CD4-positive, alpha-beta T cell treated with Interleukin-15 for 4 hours (primary cell): ENCODE measurements at places on chromosomes 6 and 20.

- peak; percentile 59 for DNase-seq
These were observed 25.1 kb upstream of the KIAA0408 start for GRCh38 chr6:127484212-127484863.

DNA sequence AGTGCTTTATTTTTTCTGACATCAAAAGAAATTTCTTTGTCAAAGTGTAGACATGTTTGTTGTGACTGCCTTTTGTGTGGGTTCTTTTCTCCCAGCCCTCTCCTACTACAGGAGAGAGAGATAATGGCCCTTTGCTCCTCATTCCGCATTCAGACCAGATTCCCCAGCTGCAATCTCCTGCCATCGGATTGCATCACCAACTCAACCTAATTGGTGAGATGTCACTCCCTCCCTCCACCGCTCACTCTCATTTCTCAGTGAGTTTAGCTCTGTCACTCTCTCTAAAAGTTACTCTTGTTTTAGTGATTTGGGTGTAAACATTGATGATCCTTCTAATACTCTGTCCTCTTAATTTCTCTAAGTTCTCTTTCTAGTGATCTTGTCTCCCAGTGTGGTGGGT is 22.7 kb downstream of the UTRN start:
- no peak for DNase-seq

DNA sequence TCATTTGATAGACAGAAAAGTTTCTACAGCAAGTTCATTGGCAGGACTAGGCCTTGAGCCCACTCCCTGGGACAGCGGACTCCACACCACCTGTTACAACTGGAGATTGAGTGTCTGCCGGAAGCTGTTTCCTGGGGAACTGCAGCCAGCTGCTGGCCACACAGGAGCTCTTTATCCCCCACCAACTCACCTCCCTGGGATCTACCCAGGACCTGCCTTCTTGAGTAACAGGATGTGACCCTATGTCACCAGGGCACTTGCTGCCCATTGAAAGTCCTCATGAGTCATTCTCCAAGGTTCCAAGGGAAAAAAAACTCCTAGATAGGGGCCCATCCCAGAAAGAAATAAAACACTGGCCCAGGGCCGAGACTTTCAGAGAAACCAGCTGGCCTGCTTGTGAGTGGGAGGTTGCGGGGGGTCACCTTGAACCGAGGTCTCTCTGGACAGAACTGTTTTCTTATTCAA is 37.4 kb upstream of the SLC9A8 start:
- DNase-seq = no peak

DNA sequence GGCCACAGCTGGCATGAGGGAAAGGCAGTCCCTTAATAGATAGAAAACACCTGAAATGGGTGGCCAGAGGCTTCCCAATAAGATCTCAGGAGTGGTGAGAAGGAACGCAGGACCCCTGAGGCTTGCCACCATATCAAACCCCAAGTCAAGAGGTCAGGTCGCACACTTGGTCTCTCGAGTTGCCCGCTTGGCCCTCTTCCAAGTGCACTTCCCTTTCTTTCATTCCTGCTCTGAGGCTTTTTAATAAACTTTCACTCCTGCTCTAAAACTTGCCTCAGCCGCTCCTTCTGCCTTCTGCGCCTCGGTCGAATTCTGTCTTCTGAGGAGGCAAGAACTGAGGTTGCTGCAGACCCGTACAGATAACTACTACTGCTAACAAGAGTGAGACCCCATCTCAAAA is 64.2 kb downstream of the SLC2A10 start:
- DNase-seq = no peak

DNA sequence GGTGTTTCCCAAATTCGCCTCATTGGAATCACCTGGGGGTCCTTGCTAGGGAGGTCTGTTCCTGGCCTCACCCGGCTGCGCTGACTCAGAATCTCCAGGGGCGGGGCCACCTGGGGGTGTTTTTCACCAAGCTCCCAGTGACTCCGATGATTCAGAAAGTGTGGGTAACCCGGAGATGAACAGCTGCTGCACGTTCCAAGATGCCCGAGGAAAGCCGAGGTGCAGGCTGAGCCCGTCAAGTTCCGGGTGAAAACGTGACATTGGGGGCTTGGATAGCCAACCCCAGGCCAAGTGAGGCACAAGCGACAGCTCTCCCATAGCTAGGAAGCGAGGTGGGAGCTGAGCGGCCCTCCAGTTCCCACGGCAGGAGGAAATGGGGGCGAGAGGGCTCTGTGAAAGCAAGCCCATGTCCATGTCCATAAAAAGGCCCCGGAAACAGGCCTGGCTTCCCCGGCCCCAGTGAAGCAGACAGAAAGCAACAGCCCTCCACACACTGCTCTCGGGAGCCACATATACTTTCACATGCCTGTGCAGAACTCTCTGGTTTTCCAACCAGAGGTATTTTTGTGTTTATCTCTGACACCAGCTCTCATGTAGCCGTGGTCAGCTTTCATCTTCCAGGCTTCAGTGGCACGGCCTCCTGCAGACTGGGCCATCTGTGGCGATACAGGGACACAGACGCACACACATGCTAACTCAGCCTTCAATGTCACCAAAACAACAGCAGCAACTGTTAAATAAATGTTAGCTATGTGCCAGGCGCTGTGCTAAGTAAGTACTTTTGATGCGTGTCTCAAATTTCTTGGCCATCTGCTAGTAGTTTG is 90.7 kb upstream of the CCDC28A start:
- DNase-seq = no peak

DNA sequence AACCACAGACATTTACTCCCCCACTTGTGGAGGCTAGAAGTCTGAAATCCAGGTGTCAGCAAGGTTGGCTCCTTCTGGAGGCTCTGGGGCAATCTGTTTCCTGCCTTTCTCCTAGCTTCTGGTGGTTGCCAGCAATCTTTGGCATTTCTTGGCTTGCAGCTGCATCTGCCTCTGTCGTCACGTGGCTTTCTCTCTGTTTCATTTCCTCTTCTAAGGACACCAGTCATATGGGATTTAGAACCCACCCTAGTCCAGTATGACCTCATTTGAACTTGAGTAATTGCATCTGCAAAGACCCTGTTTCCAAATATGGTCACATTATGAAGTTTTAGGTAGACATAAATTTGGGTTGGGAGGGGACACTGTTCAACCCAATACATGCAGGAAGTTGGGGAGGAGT is 56.2 kb upstream of the EPB41L1 start:
- DNase-seq = no peak

- DNase-seq = no peak
These were observed 532.8 kb downstream of the RFPL4B start for GRCh38 chr6:112879920-112880413.

DNA sequence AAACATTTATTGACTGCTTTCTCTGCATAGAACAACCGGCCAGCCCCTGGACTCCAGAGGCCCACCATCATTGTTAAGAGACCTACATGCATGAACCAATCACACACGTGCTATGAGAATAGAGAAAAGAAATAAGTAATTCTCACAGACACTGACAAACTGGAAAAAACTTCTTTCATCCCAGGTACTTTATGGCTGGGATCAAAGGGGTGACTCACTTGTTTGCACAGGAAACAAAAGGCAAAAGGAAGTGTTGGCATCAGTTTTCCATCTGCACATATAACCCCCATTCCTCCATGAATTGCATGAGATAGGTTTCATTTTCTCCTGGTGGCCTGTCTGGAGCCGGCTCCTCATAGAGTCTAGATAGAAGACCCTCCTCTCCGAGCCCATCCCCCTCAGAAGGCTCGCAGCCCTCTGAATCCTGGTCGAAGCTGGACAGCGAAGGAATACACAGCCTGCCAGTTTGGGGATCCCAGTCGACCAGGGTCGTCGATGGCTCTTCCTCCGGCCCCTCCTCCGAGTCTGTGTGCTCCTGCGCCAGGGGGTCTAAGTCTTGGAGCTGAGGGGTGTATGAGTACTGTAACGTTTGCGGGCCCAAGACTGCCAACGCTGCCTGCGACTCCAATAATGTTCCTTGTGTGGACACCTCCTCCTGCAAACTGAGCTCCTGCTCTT is 43.3 kb downstream of the IL20RA start:
- DNase-seq = no peak

DNA sequence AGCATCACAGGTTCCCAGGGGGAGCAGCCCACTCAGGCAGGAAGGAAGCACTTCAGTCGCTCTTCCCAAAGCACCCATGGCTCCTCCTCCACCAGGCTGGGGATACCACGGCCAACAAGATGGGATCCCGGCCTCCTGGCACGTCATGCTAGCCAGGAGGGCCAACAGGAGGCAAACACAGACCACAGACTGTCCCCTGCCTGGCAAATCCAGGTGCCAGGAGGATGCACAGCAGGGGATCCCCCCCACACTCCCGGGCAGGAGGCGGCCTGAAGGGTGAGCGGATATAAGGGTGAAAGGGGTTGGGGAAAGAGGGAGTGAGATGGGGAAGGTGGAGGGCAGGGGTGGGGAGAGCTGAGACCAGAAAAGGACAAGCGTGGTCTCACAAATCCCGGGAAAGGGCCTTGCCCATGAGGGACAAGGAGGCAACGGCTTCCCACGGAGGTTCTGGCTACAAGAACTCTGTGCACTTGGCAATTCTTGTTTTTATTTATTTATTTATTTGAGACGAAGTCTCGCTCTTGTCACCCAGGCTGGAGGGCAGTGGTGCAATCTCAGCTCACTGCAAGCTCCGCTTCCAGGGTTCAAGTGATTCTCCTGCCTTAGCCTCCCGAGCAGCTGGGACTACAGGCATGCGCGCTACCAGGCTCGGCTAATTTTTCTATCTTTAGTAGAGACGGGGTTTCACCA is 7.2 kb downstream of the PXDC1 start:
- no peak for DNase-seq

- no peak for DNase-seq
These were observed 124.5 kb downstream of the THEMIS start for GRCh38 chr6:127776320-127776719.

GRCh38 chr6:5749651-5750215 is 257.0 kb downstream of the NRN1 start:
- no peak for DNase-seq

DNA sequence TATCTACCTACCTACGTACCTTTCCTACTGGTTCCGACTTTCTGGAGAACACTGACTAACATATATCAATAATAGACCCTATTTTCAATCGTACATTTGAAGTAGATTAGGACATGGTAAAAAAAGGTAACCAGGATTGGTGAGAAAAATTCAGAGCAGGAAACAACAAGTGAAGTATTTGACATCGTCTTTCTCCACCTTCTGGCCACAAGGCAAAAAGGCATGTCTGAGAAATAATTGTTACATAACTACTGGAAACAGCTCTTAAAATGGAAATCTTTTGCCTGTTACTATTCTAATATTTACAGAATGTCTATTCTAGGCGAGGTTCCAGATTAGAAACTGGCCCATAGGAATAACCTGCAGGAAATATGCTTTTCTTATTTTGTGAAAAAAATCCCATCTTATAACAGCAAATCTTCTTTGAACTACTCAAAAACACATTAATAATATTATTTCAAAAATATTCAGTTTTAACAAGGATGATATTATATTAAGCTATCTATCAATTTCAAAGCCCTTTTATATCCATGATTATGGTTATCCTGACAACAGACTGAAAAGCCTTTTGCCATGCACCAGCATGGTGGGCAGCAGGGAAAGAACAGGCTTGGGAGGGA is 80.8 kb downstream of the RCAN2 start:
- peak; percentile 42 for DNase-seq

DNA sequence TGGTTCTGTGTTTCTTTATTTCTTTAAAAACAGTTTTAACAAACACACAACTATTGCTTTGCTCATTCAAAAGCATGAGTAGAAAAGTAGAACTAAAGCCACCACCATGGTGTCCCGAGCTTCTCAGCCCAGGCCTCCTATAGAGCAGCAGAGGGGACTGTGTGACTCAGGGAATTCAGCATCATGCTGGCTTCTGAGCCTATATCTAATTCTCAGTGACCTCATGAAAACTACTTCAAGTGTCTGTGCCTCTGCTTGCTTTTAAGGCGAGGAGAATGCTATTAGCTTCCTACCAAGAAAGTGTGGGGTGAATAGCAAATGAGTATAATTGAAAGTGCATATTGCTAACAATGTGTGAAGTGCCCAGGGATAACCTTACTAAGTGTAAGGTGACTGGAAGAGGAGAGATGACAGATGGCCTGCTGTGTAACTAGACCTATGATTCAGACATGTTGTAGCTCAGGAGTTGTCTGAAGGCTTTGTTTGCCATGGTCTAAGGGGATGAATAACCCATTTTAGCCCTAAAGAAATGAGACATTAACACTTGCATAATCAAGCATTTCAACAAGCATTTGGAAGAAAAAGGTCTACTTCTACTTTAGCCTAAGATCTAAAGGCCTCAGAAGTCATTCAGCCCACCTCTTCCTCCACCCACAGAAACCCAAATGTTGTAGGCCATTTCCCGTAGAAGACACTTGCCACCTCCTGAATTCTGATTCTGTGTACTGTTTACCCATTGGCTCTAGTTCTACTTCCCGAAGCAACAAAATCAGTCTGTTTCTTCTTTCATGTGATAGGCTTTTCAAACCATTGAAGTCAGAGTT is 121.5 kb upstream of the ARG1 start:
- DNase-seq = no peak

- DNase-seq = no peak
These were observed 411 bp upstream of the SCUBE3 start for GRCh38 chr6:35213298-35213791.

DNA sequence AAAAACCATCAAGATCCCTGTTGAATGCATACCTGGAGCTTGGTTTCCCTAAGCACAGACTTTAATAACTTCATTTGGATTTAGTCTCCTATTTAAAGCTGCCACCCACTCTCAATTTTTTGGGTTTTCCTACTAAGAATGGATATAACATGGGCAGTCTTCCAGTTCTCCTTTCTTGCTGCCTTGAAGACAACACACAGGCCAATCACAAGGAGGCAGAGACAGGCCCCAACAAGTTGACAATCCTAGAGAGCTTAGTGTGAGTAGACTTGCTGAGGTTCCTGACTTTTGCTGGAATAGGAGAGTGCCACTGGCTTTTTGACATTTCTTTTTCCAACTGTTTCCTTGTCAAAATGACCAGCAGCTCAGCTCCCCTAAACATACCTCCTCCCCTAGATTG is 112.3 kb upstream of the ESR1 start:
- DNase-seq = no peak

GRCh38 chr20:25341716-25342680 is 48.6 kb downstream of the ABHD12 start:
- no peak for DNase-seq

DNA sequence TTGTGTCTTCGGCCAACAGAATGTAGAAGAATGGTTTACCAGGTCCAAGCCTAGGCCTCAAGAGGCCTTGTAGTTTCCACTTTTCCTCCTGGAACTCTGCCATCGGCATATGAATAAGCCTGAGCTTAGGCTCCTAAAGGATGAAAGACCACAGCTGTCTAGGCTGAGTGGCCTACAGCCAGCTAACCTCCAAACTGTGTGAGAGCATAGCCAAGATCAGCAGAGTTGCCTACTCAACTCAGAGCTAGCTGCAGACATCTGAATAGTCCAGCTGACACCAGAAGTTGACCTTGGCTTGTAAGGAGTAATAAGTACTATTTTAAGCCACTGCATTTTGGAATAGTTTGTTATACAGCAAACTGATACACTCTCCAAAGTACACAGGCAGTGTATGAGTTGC is 52.6 kb upstream of the SMIM29 start:
- DNase-seq = no peak

- DNase-seq = no peak
These were observed 8.7 kb downstream of the ZHX3 start for GRCh38 chr20:41308726-41309413.
